ENCODE measurements at places on chromosomes 7 and 10.

- DNase-seq: no peak
Measured at GRCh38 chr7:107467972-107468371, 1.9 kb upstream of the GPR22 start.

GRCh38 chr10:61329854-61330253 is 123.3 kb downstream of the TMEM26 start:
- DNase-seq: no peak

- no peak for DNase-seq
Measured at GRCh38 chr10:128693493-128694131, 567.4 kb upstream of the MKI67 start.

DNA sequence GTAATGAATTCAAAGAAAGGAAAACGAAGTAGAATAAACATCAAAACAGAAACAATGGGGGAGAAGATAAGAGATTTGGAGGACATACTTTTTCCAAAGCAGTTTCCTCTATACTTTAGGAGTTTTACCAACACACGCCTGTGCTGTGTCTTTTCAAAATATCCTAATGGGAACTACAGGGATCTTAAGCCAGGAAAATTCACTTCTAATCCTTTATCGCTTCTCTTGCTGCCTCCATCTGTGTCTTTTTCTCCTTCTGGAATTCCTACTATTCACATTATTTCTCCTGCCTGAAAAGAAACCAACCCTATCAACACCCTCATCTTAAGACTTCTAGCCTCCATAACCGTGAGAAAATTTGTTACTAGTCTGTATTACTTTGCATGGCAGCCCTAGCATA is 6.8 kb downstream of the HNRNPF start:
- no peak for DNase-seq

DNA sequence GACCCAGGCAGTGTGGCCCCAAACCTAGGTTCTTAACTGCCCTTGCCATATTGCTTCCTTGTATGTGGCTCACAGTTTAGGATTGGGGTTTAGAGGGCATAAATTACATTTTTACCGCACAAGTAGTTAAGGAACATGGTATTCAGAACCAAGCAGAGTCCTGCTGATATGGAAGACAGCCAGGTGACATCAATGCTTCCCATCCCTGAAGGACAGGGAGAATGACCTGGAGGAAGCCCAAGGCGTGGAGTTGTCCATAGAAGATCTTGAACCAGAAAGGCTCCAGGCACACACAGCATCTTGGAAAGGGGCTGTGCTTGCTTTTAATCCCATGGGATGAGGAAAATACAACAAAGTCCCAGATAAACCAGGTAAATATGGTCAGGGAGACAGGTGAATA is 48.3 kb downstream of the ATXN7L1 start:
- DNase-seq: no peak

Measured in NCI-H774 (cell line).